Natural killer cell treated with Interleukin-12 subunit alpha and Interleukin-12 subunit beta and Interleukin-15 and Interleukin-18, amount 100 ng/mL, for 72 hours (primary cell): ENCODE measurements at places on chromosomes 4 and X.

DNA sequence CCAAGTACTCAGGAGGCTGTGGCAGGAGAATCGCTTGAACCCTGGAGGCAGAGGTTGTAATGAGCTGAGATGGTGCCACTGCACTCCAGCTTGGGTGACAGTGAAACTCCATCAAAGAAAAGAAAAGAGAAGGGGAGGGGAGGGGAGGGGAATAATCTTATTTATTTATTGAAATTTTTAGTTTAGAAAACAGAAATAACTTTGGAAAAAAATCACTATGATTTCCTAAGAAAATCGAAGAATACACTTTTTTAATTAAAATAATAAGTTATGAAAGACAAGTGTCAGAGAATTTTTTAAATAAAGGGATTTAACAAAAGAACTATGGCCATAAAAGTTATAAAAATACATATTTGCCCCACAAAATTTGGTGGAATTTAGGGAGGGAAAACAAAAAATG is 836.9 kb upstream of the HS3ST1 start:
- no peak for DNase-seq

GRCh38 chrX:115564243-115564642 is 3.3 kb downstream of the PLS3 start:
- DNase-seq = no peak

DNA sequence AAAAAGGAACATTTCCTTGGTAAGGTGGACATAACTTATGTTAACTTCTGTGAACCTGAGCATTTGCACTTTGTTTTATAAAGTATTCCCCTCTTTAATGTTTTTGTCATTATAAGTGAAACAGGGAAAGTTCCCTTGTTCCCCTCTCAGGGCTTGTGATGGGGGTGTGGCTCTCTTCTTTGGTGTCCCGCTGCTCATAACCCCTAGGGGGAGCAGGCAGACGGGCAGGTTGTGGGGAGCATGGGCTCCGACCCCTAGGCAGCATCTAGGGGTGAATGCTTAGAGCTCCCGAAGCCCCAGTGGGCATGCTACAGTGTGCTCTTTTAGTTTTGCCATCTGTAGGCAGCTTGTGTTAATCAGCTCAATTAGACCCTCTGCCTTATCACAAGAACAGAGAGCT is 200.4 kb downstream of the DACH2 start:
- DNase-seq = no peak

- no peak for DNase-seq
Measured at GRCh38 chrX:12411831-12412230, 273.6 kb downstream of the FRMPD4 start.

GRCh38 chr4:82429728-82430192 is 502 bp downstream of the HNRNPDL start:
- no peak for DNase-seq
